Thoracic aorta endothelial cell (primary cell): ENCODE measurements at places on chromosomes 3 and 15. TPM values are rescaled to one million over a fixed set of nuclear protein-coding genes. Genes with fewer than 3 reads are reported as not detected.

The GLCE gene
- total RNA-seq, result 163 and 202 TPM in 2 replicates

The ZDHHC23 gene
- 5.2 and 6.8 TPM in 2 replicates for total RNA-seq

The CRYBG3 gene
- 33.6 and 35.6 TPM in 2 replicates for total RNA-seq

The PDZRN3 gene
- 0.07 TPM in 1 of 2 replicates, not detected in the other for total RNA-seq

The FAM81A gene
- 0.80 and 1.1 TPM in 2 replicates for total RNA-seq

The ZNF662 gene
- 1.1 and 2.4 TPM in 2 replicates for total RNA-seq

The GP5 gene
- total RNA-seq, result 0.14 TPM in 1 of 2 replicates, not detected in the other

The CACNA2D3 gene
- total RNA-seq, result under 0.01 TPM in 1 of 2 replicates, not detected in the other

The CBLB gene
- 31.0 and 31.2 TPM in 2 replicates for total RNA-seq

The EPHA3 gene
- not detected in 2 replicates for total RNA-seq

The GOLGA6A gene
- not detected in 2 replicates for total RNA-seq

The RLBP1 gene
- total RNA-seq, result not detected in 2 replicates
